Astrocyte of the cerebellum (primary cell): ENCODE measurements at places on chromosomes 5 and 9.
A peak's percentile ranks its signal among the peaks of the same experiment; 100 is the strongest.

- no peak for DNase-seq
Measured at GRCh38 chr5:134524826-134525682, at the start of gene JADE2. Gene JADE2, plus strand, starts transcription at chr5:134525670. Its CDS starts 10,188 bp downstream, at chr5:134535858.

GRCh38 chr9:89474939-89475338, 23.0 kb downstream of the SEMA4D start:
- no peak for DNase-seq

GRCh38 chr9:104073770-104074133, 20.4 kb upstream of the SMC2 start:
- no peak for DNase-seq

GRCh38 chr5:51371052-51371451, 12.2 kb upstream of the ISL1 start:
- no peak for DNase-seq

GRCh38 chr9:69184266-69184665, 10.2 kb downstream of the TJP2 start:
- no peak for DNase-seq

DNA sequence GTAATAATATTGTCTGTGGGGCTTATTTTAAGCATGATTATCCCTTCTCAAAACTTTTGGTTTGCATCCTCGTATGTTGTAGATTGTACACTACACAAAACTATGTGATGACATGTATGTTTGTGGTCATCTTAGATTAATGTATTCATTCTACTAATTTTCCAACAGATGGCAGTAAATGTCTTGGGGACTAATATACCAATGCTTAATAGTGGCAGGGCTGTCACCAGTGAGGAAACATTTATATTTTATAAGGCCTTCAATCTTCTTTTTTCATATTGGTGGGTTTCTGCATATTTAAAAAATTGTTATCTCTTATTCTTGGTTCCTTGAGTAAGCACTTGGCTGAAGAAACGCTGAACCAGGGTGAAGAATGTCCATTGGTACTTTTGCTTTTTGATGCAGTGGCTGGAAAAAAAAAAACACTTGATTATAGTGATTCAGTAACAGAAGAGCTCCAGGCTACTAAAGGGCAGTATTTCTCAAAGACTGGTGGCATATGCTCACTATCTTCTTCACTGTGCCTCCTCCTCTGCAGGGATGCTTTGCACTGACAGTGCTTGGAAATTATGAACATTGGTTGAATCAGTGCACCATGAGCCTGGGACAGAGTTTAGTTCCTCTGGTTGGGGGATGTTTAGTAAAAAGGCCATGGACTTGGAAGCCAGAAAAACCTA, 530.3 kb downstream of the RASEF start:
- DNase-seq, result no peak

- no peak for DNase-seq
Measured at GRCh38 chr5:167245868-167246267, 1045.6 kb upstream of the WWC1 start.

DNA sequence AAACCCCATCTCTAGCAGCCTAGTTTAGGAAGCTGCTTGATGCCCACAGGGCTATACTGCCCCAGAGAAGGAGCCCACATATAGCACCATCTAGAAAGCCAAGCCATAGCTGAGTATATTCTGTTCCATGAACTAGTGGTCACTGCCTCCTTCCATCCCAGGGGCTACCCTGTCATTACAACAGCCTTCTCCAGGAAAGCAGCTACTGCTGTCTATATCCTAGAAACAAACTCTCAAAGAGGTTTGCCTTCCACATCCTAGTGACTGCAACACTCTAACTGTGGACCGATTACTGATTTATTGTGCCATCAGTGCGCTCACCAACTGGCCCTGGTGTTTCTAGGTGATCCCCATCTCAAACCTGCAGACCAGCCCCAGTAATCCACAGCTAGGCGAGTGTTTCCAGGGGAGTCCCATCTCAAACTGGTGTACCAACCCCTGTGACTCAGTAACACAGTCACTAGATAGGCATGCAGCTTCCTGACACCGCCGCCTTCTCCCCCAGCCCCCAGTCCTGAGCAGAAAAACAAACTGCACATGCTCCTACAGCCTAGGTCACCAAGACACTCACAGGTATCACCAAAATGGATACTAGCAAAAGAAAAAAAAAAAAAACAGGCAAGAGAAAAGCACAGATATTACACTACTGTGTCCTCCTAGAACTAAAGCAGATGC, 14.8 kb downstream of the SPTLC1 start:
- peak; percentile 36 for DNase-seq

GRCh38 chr5:143826951-143827444, 15.0 kb downstream of the HMHB1 start:
- DNase-seq, result no peak

DNA sequence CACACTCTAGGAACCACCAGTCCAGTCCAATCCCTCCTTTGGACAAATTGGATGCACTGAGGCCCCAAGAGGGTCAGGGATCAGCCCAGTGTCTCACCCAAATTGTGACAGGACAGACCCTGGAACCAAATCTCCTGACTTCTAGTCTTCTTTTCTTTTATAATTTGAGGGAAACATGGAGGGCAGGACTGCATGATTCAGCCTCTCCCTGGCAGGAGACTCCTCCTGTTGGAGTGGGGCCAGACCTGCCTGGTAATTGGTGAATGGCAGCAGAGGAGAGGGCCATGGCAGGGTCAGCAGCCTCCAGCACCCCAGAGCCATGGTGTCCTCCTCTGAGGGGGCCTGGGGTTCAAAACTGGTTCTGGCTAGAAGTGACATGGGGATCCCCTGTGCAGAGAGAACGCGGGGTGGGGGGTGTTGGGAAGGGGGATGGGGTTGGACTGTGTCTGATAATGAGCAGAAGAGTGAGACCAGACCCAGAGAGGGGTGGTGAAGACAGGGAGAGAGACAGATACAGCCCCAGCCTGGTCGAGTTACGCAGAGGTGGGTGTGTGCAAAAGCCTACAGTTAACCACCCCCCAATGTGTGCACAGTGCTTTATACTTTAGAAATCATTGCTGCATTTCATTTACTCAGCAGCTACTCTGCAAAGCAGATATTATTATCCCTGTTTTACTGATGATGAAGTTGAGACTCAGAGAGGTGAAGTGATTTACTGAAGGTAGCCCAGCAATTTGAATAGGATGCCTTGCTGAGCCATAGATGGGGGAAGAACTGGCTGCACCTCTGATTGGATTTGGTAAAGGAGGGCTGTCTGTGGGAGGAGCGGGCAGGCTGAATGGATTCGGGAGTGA, 3.8 kb upstream of the SYNPO start:
- no peak for DNase-seq

- DNase-seq, result no peak
Measured at GRCh38 chr5:92402045-92402444, 1018.9 kb upstream of the ARRDC3 start.

DNA sequence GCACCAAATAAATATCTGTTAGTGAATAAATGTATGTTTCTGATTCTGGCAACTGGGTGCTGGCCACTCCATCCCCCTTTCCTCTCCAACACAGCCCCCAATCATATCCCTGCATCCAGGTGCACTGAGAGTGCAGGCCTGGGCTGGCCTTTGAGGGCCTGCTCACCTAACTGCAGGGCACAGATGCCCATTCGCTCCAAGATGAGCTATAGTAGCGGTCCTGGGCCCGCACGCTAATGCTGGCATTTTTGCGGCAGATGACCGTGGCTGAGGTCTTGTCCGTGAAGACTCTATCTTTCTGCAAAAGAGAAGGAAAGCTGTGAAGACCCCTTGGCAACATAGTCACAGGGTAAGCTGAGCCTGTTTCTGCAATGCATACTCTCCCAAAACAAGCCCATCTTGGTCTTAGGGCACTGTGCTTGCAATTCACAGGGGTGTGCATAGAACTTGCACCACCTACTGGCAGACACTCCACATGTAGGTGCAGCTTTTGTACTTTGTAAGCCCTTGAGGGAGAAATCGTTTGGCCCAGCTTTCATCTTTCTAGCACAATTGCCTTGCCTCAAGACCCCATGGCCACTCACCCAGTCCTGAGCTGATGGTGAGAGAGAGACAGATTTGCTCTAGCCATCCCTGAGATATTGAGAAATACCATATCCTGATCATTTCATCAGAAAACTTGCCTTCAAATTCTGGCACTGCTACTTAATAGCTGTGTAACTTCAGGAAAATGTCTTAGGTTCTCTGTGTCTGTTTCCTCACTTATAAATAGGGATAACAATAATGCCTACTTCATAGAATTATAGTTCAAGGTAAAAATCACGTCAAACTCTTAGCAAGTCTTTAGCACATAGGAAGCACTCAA, 13.5 kb downstream of the IL12B start:
- peak; percentile 45 for DNase-seq

DNA sequence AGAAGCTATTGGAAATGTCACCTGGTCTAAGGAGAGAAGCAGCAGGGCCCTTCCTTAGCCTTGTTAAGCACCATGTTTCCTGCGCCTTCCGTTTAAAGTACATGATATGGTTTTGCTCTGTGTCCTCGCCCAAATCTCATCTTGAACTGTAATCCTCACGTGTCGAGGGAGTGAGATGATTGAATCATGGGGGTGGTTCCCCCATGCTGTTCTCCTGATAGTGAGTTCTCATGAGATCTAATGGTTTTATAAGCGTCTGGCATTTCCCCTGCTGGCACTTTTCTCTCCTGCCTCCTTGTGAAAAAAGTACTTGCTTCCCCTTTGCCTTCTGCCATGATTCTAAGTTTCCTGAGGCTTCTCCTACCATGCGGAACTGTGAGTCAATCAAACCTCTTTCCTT, 49.7 kb downstream of the PRDM6 start:
- DNase-seq, result no peak

GRCh38 chr9:131237931-131238401, 38.3 kb downstream of the FAM78A start:
- DNase-seq, result peak; percentile 75

DNA sequence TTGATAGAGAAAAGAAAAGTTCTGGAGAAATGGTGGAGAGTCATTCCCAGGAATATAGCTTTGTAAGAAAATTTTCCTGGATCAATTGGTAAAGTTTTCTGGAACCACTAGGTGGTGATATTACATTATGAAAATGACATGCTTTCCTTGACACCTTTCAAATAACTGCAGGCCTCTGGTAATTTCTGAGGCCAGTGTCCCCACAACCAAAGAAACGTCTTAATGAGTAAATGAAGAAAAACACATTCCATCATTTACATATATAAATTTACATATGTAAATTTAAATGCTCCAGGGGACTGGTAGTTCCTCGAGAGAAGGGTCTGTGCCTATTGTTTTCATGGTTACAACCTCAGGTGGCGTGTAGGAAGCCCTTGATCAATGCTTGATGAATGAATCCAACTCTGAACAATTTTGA, 17.2 kb upstream of the RGS3 start:
- DNase-seq, result peak; percentile 33

DNA sequence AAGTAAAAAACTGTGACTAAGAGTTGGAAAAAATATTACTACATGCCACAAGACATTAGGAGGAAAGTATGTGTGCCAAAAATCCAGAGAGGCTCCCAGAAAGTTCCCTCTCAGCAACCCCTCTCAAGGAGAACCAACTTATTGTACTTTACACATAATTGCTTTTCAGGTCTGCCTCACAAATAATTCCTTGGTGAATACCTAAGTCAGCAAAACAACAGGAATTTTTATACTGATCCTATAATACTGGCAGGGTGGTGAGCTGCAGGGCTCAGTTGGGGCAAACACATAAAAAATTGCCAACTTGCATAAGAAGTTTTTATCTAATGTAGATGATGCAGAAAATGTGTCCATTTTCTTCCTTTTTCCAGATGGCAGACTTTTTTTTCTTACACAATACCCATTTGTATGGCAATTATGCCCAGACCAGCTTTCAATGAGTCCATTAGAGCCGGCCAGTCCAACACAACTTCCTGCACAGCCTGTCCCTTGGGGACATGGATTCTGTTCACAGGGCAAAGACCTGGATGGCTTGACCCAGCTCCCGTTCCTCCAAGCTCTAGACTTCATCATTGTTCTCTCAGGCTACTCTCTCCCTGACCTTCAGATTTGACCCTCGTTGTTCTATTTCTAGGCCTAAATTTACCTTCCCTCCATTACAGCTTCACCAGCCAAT, 31.3 kb downstream of the MARCHF3 start:
- no peak for DNase-seq

DNA sequence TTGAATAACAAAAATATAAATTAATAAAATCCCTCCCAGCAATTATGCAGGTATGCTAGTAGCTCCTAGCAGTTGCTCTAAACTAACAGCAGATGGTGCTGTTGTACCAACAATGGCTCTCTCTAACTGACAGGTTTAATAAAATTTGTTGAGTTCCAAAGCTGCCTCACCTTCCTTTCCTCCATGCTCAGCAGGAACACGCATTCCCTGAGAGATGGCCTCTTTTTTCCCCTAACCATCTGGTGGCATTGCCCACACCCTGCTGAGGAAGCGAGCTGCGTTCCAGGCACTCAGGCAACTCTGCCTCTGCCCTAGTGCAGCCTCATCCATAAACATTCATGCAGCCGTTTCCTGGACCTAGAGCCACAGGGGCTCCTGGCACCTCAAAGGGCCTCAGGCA, 106.2 kb downstream of the KLHL3 start:
- peak; percentile 42 for DNase-seq

GRCh38 chr9:14923701-14924100, 13.5 kb upstream of the FREM1 start:
- no peak for DNase-seq

- no peak for DNase-seq
Measured at GRCh38 chr5:134794082-134794481, 35.5 kb downstream of the DDX46 start.

DNA sequence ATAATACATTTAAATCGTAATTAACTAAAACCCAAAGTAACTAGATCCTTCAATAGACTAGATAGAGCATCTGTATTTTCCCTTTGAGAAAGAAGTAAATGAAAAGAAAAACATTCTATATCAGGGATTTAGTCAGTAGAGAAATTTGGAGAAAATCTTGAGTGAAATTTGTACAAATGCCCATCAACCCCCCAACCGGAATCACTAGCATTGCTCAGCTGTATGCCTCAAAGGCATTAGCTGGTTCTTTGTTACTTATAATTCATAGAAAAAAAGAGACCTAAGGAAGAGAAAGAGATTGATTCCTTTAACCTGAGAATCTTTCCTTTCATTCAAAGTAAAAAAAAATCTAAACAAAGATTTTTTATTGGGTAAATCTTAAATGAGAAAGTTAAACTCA, 659 bp downstream of the OMD start:
- no peak for DNase-seq

DNA sequence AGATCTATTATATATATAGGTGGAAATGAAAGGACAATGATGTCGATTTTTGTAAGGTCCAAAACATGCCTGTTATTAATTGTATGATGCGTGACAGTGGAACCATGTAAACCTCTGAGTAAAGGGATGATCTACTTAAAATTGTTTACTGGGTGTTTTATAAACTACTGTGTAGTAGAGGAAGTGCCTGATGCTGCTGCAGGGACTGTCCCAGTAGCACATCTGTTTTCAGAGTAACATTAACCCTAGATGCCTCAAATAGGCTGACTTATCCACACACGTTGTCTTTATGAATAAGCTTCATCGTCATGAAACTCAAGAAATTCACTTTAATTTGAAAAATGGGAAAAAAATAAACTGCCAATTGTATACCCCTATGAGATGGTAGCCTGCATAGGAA, 1.7 kb downstream of the CAMK4 start:
- DNase-seq, result no peak

DNA sequence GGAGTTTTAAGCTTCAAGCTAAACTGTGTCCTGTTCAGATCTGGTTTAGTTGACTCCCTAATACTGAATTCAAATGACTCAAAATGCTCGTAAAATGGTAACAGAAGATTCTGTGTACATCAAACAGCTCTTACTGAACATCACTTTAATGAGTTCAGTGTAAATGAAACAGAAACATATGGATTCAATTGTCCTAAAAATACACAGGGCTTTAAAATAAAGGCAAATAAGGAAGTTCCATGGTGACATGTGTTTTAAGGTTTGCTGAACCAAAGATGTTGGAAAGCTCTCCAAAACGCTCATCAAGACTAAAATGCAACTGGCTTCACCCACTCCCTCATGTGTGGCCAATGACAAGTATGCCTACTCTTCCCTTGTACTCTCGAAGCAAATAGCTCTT, 340.0 kb upstream of the PIK3R1 start:
- no peak for DNase-seq
